ENCODE measurements at places on chromosomes 7 and 10.

DNA sequence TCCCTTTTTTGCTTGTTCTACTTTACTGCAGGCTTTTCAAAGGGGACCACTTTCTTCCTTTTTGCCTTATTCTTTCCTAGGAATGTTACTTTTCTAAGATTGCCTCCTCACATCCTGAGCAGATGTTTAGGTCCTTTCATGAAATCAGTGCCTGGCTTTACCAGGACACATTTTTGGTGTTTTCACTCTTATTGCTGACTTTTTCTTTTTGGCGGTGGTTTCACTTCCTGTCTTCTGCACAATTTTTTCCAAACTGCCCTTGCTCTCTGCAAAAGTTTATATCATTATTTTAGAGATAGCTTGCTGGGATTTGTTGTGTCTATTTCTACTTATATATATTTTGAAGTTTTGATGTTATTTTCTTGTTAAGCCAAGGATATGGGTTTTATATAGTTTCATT is 332.2 kb upstream of the MTPN start:
- no peaks in the 10 kb centered on the region for H3K4me1 ChIP-seq
- no peaks in the 10 kb centered on the region for H3K36me3 ChIP-seq
- H3K27ac ChIP-seq = no peak overlapping the region
- no peak overlapping the region for H3K4me3 ChIP-seq
- DNase-seq = no peak

GRCh38 chr7:139913021-139913844 is 84.2 kb downstream of the TBXAS1 start:
- peak overlapping the region; percentile 7 for H3K27ac ChIP-seq
- H3K4me1 ChIP-seq = peaks cover 23% of the 10 kb centered on the region
- no peak overlapping the region for H3K4me3 ChIP-seq
- peaks cover 50% of the 10 kb centered on the region for H3K36me3 ChIP-seq
- no peaks in the 10 kb centered on the region for H3K27me3 ChIP-seq
- DNase-seq = no peak

DNA sequence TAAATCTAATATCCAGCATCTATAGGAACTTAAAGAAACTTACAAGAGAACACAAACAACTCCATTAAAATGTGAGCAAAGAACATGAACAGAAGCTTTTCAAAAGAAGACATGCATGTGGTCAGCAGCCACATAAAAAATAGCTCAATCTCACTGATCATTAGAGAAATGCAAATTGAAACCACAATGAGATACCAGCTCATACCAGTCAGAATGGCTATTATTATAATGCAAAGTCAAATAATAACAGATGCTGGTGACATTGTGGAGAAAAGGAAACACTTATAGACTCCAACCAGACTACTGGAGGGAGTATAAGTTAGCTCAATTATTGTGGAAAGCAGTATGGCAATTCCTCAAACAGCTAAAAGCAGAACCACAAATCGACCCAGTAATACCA is 1314.5 kb downstream of the XPNPEP1 start:
- no peak overlapping the region for H3K27ac ChIP-seq
- H3K27me3 ChIP-seq = no peaks in the 10 kb centered on the region
- H3K4me1 ChIP-seq = no peaks in the 10 kb centered on the region
- no peak overlapping the region for H3K4me3 ChIP-seq

GRCh38 chr7:1193593-1194424 is 33.8 kb upstream of the ZFAND2A start:
- H3K27me3 ChIP-seq = peaks cover 2% of the 10 kb centered on the region
- DNase-seq = peak; percentile 61
- H3K36me3 ChIP-seq = no peaks in the 10 kb centered on the region
- H3K4me1 ChIP-seq = peaks cover 23% of the 10 kb centered on the region

- no peak for DNase-seq
- no peaks in the 10 kb centered on the region for H3K27me3 ChIP-seq
- peaks cover 3% of the 10 kb centered on the region for H3K36me3 ChIP-seq
- H3K4me1 ChIP-seq = no peaks in the 10 kb centered on the region
- no peak overlapping the region for H3K4me3 ChIP-seq
- no peak overlapping the region for H3K27ac ChIP-seq
These were observed 51.6 kb downstream of the NUDCD3 start for GRCh38 chr7:44438816-44439215.

Data from common myeloid progenitor, CD34-positive (primary cell).